Left lobe of liver (tissue), 2 donors: ENCODE measurements at places on chromosomes 12 and 14. TPM values are rescaled to one million over a fixed set of nuclear protein-coding genes. Genes with fewer than 3 reads are reported as not detected.
A peak's percentile ranks its signal among the peaks of the same experiment; 100 is the strongest.

Gene LRTM2
- total RNA-seq = not detected

Gene TSHR
- 0.15 TPM for total RNA-seq

Gene STXBP6
- 0.98 TPM for total RNA-seq

Gene EMP1
- total RNA-seq = 11.6 TPM

Gene MARCHF9
- 3.6 TPM for total RNA-seq

Gene SCYL2
- 24.2 TPM for total RNA-seq

Gene CCNT1
- 12.1 TPM for total RNA-seq

Gene KCNH3
- total RNA-seq = 0.13 TPM

Gene TMEM132D
- total RNA-seq = not detected

Gene COX14
- 57.0 TPM for total RNA-seq

Gene RPGRIP1
- total RNA-seq = 0.23 TPM

GRCh38 chr14:73633116-73634010 lies 11.4 kb upstream of the DNAL1 start:
- DNase-seq = peak; percentile 86

- DNase-seq = peak; percentile 67
Observed at GRCh38 chr14:99671235-99672224, 12.6 kb upstream of the CYP46A1 start.

DNA sequence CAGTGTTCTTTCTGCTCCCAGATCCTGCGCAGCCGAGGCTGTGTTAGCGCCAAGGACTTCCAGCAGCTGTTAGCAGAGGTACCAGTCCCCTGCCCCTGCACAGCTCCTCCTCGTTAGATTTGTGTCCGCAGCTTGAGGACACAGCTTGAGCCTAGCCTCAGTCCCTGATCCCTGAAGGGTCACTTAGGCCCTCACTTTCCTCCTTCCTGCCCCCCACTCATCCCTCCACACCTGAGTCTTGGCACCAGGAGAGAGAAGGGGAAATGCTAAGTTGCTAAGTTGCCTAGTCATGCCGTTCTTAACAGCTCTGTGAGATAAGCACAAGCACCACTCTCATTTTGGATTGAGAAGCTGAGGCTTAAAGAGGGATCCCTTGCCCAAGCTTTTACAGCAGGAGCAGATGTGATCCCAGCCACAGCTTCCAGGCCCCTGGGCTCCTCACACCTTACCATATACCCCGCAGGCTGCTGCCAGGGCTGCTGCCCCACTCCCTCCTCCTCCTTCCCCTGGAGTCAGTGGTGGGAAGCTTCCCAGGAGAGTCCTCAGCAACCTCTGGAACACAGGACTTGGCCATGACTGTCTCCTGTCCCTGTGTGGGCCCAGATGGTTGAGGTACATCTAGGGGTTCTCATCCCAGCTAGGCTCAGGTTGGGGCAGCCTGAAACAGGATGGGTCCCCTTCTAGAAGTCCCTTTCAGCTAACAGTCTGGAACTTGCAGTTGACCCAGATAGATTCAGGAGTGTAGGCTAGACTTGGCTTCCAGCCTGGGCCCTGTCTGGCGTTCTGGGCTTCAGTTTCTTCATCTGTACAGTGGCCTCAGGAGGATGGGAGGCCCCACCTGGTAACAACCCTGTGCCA lies 975 bp downstream of the OGFOD2 start:
- no peak for DNase-seq

DNA sequence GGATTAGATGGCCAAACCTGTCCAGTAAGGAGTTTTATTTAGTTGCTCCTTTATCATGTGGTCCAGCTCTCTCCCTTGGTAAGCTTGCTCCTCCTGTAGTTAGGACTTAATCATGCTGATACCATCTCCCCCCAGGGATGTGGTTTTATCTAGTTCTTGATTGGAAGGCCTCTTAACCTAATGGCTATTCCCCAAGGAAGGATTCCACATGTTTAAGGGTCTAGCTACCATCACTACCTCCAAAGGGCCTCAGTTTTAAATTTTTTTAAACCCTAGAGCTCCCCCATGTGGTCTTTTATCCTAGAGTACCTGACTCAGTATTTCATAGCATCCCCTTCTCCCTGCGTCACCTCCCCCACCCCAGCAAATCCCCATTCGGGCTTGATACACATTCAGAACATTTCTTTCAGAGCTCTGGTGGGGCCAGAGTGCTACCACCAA lies 22.5 kb downstream of the MAP3K12 start:
- DNase-seq = no peak

DNA sequence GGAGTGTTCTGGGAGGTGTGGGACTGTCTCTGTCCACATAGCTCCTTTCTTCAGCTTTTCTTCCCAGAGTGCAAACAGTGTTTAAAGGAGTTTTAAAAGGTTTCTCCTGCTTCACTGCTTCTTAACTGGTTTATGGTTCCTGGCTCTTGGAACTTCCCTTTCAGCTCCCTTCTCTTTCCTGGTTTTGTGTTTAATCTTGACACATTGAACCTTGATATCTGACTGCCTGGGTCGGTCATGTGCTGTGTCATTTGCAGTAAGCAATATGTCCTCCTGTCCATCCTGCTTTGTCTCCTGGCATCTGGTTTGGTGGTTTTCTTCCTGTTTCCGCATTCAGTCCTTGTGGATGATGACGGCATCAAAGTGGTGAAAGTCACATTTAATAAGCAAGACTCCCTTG lies 2.2 kb downstream of the TMEM106C start:
- DNase-seq = no peak

- no peak for DNase-seq
Observed at GRCh38 chr14:34673702-34674101, 40.7 kb downstream of the CFL2 start.

DNA sequence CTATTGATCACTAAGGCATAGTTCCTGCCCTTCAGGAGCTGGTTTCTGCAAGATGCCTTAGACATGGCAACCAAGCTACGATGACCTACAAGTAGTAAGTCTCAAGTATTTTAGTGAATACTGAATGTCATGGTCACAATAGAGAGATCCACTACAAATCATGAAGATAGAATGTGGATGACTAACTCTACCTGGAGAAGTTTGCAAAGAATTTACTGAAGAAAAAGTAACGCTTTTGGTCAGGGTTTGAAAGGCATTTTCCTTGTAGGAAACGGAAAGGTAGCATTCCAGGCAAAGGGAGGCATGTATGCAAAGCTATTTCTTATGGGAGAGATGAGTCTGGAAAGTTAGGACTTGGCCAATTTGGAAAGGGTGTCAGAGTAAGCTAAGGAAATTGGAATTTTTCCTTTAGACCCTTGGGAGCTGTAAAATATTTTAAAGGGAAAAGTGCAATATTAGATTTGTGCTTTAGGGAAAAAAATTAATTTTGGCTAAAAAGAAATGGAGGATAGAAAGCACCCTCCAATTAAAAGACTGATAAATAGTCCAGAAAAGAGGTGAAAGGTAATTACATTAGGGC lies 377.5 kb downstream of the EGLN3 start:
- DNase-seq = no peak

DNA sequence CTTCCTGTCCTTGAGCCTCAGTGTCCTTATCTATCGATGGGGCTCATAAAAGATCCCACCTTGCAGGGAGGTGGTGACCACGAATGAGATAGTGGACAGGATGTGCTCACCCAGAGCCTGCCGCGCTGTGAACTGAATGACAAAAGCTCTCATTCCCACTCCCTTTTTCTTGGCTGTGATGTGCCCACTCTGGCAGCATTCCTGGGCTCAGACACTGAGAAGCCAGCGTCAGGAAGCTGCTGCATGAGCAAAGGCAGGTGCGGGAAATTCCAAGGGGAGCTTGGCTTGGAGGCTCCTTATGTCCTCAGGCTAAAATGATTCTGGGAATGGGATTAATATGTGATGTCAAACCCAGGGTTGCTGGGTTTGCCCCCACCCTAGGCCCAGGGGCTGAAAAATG lies 61.6 kb downstream of the EFCAB11 start:
- no peak for DNase-seq

GRCh38 chr14:90517076-90517841 lies 120.4 kb downstream of the CALM1 start:
- DNase-seq = no peak

DNA sequence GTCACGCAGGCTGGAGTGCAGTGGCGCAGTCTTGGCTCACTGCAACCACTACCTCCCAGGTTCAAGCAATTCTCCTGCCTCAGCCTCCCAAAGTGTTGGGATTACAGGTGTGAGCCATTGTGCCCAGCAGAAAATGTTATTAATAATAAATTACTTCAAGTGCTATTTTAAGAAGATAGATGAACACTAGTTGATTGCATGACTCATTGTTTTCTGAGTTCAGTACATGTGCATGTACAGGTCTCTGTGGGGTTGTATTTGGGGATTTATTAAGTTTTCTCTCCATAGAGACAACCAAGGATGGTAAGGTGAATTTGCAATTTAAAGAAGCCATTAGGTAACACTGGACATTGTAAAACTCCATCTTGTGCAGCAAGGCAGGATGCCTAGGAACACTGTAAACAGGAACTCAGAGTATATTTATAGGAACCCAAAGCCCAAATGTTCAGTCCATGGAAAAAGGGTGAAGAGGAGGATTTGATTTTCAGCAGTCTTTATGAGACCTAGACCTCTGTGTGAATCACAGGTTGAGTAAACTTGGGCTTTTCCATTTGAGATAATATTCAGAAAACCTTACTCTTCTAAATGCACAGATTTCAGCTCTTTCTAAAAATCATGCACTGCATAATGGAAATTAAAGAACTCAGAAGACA lies 49.3 kb upstream of the TMPO start:
- no peak for DNase-seq

GRCh38 chr12:54126696-54127537 lies 61.9 kb downstream of the SMUG1 start:
- peak; percentile 50 for DNase-seq

DNA sequence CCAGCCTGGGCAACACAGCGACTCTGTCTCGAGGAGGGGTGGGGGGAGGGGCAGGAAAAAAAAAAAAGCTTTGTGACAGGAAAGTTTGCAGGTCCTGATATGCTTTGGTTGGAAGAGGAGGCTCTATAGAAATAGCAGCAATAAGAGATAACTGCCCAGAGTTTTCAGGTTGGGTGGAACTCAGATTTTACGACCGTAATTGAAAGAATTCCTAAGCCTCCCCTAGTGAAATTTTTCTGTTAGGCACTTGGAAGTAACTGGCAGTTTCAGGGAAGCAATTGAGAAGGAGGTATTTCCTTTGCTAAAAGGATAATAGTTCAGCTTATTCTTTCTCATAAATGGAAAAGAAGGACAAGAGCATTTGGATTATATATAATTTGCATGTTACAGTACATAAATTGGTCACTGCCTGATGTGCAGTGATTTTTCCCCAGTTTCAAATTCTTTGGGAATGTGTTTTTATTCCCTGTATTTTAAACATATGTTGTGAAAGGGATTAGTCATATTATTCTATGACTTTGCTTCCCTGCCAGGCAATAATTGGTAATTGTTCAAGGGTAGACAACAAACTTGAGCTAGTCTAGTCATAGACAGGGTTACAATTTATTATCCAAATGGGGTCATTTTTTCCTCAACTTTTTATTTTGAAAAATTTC lies 452.8 kb downstream of the AEBP2 start:
- no peak for DNase-seq

- DNase-seq = no peak
Observed at GRCh38 chr14:92960706-92961566, 38.0 kb downstream of the CHGA start.

GRCh38 chr14:61988240-61988639 lies 226.0 kb downstream of the SNAPC1 start:
- DNase-seq = no peak

- DNase-seq = no peak
Observed at GRCh38 chr12:39003541-39004155, 98.3 kb upstream of the CPNE8 start.

- DNase-seq = no peak
Observed at GRCh38 chr14:58824106-58824505, 186.3 kb downstream of the DACT1 start.

GRCh38 chr14:23259426-23259825 lies 21.7 kb downstream of the RNF212B start:
- no peak for DNase-seq

DNA sequence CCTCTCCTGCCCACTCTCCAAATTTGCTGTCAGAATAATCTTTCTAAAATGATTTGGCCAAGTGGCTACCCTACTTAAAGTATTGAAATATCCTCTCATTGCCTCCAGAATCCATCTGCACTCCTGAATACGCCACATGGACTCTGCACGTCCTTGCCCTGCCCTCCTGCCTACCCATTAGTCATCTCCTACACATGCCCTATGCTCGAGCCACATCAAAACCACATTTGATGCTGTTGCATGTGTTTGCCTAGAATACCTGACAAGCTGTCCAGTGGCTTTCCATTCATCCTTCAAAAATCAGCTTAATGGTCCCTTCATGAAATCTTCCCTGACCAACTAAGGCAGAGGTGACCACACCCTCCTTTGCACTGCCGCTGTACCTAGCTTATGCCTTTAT lies 17.0 kb downstream of the VCPKMT start:
- no peak for DNase-seq
